ENCODE measurements at places on chromosomes 12 and 14. TPM values are rescaled to one million over a fixed set of nuclear protein-coding genes. Genes with fewer than 3 reads are reported as not detected.
A peak's percentile ranks its signal among the peaks of the same experiment; 100 is the strongest.

EIF2S1 gene
- total RNA-seq, result 230 TPM

SERPINA10 gene
- total RNA-seq, result not detected

CLEC4E gene
- total RNA-seq, result not detected

SAMD4A gene
- total RNA-seq, result 4.3 TPM

C14orf180 gene
- total RNA-seq, result not detected

FOXG1 gene
- total RNA-seq, result not detected

P2RX7 gene
- total RNA-seq, result 6.5 TPM

DNA sequence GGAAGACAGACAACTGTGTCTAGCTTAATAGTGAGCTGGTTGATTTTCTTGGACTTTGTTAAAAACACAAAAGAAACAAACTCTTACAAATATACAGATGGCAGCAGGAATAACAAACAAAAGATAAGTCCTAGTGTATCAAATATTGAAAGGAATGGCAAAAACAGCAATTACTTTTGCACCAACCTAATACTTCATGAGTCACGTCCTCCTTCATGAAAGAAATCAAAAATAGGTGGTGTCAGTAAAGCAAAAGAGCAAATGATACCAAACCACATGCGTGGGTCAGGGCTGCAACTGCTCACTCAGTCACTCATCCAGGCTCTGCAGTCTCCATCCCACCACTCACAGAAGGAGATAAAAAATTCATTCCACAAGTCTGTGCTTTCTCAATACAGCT, 11.8 kb downstream of the ATG14 start:
- DNase-seq, result no peak

- no peak for DNase-seq
These were observed 14.8 kb downstream of the LIMA1 start for GRCh38 chr12:50268482-50268881.

DNA sequence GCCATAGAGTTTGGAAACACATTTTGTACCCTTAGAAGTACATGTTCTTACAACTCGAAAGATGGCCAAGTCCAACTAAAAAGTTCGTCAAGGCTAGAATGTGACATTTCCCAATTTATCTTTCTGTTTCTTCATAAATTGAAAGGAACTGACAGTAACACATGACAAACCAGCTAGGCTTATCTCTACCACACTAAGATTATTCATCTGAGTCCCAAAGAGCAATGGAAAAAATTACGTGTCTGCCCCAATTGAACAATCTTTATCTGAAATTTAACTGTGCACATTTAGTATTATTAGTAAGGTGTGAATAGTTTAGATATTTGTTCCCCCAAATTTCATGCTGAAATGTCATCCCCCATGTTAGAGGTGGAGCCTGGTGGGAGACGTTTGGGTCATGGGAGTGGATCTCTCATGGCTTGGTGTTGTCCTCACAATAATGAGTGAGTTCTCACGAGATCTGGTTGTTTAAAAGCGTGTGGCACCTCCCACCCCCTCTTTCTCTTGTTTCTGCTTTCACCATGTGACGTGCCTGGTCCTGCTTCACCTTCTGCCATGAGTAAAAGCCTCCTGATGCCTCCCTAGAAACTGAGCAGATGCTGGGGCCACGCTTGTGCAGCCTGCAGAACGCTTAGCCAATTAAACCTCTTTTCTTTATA, 13.3 kb downstream of the CPM start:
- DNase-seq, result no peak

GRCh38 chr12:65602253-65602609, 222.1 kb upstream of the HMGA2 start:
- no peak for DNase-seq

GRCh38 chr14:69581316-69581935, 6.8 kb upstream of the CCDC177 start:
- no peak for DNase-seq

DNA sequence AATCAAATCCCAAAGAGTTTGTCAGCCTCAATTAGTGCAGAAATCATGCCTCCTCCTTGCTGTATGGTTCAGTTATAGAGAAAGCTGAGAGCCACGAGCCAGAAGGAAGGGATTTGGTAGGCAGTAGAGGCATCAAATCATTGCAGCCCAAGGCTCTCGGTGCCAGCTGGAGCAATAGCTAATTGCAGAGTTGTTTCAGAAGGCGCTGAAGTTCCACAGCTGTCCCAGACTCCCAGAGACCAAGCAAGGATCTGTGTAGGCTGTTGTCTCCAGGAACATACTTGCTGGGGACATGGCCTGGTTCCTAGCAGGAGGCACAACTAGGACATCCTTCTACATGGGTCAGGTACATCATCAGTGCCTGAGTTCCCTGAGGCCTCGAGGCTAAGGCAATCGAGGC, 80.4 kb upstream of the WSCD2 start:
- DNase-seq, result no peak

GRCh38 chr12:75798136-75798926, 233.2 kb downstream of the PHLDA1 start:
- DNase-seq, result no peak

DNA sequence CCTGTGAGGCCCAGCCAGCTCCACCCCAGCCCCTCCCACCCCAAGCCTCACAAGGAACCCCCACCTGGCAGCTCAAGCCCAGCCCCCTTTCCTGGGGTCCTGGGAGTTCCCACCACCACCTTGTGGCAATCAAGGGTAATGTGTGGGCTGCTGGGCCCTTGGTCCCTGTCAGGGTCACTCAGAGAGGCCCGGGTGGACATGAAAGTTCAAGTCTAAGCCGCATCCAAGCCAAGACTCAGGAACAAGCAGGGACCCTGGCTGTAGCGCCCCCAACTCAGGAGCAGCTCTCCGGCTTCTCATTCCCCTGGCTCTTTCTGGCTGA, 106.4 kb upstream of the C14orf180 start:
- DNase-seq, result no peak

GRCh38 chr12:48165089-48165981, 8.0 kb upstream of the ASB8 start:
- DNase-seq, result no peak

DNA sequence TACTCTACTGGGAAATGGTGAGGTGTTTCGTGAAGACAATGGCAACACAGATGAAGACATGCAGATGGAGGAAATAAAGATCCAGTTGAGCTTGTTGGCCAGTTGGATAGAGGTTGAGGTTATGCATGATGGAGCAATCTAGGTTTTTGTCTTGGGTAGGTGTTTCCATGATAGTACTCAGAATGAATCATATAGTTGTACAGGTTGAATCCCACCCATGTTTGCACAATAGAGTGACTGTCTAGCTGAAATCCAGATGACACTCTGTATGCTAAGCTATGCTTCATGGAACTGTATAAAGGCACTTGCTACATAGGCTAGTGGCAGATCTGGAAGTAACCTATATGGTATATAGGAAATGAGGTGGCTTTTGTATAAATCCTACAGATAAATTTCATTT, 264.9 kb downstream of the NAV3 start:
- DNase-seq, result no peak

- DNase-seq, result no peak
These were observed 16.3 kb downstream of the CAPZA3 start for GRCh38 chr12:18754124-18754707.

DNA sequence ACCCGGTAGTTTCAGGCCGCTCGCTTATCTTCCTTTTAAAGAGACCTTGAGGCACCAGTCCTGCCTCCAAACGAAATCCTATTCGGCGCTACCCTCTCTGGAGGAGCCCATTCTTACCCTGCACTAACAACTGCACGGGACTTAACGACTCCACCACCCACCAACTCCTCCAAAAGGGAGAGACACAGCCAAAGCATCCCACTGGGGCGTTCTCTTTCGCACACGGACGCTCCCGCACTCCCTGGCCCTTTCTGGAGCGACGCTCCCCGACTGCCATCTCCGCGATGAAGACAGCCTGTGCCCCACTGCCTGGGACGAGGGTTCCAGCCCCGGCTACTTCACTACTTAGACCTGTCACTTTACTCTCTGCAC, 650 bp downstream of the GALC start:
- DNase-seq, result no peak

GRCh38 chr12:90399357-90399756, 555.6 kb downstream of the CCER1 start:
- DNase-seq, result no peak

DNA sequence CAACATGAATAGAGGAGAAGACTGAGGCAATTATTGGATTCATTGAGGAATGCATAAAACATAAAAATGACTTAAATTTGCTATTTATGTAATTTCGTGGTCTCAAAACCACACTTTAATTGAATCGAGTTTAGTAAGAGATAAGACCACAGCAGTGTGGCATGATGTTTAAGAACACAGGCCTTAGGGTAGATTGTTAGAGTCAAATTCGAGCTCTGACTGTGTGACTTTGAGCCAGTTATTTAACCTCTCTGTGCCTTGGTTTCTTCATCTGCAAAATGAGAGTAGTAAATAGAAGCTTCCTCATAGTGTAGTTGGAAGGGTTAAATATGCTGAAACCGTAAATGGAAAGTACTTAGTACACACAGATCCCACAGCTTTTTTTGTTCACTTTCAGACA, 9.3 kb upstream of the SSTR1 start:
- no peak for DNase-seq

GRCh38 chr12:81588235-81589008, 170.7 kb downstream of the PPFIA2 start:
- DNase-seq, result no peak

GRCh38 chr12:67482751-67483661, 165.5 kb upstream of the DYRK2 start:
- peak; percentile 19 for DNase-seq

Measured in activated T-helper 2 cell treated with anti-CD3 and anti-CD28 coated beads, Interferon-gamma antibody, Interleukin-2, Interleukin-4, amounts not matched to agents 10 μg/mL and 5 μg/mL and 100 μg/mL, durations not matched to agents 14 hours and 24 hours and 36 hours (primary cell).